ENCODE measurements at places on chromosomes 4 and X.

DNA sequence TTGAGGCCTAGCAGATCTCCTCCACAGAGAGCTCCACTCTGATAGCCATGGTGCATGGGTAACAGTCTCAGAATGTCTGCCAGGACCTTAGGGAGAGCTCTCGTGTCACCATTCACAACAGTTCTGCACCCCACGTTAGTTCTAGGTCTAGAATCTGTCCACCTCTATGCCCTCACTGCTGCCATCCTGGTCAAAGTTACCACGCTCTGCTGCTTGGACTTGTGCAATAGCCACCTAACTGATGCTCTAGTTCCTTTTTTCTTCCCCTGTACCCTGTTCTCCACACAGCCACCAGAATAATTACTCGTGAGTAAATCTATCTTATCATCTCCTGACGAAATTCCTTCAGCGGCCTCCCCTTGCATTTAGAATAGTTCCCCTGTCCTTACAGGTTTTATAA, 268.8 kb upstream of the GATB start:
- H3K36me3 ChIP-seq = no peaks in the 10 kb centered on the region
- H3K4me1 ChIP-seq = peaks cover 34% of the 10 kb centered on the region
- no peaks in the 10 kb centered on the region for H3K27me3 ChIP-seq
- no peak for DNase-seq
- H3K4me3 ChIP-seq = no peak overlapping the region
- no peak overlapping the region for H3K27ac ChIP-seq

DNA sequence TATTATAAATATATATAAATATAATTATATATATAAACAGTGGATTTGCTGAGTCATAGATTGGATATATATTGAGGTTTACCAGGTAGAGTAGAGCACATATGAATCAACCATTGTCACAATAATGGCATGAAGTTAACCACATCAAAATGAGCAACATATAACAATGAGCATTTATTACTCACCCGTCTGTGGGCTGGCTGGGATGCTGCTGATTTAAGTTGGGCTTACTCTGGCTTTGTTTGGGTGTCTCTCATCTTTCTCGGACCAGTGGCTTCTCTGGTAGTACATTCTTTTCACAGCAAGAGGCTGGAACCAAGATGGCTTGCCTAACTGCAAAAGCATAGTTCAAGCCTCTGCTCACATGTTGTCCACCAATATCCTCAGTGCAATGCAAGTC, 111.7 kb upstream of the TAPT1 start:
- DNase-seq = no peak
- H3K4me3 ChIP-seq = no peak overlapping the region
- no peaks in the 10 kb centered on the region for H3K4me1 ChIP-seq
- H3K36me3 ChIP-seq = no peaks in the 10 kb centered on the region

GRCh38 chr4:113159942-113160545, 110.6 kb downstream of the ANK2 start:
- no peaks in the 10 kb centered on the region for H3K4me1 ChIP-seq
- H3K27me3 ChIP-seq = no peaks in the 10 kb centered on the region
- DNase-seq = no peak
- H3K27ac ChIP-seq = no peak overlapping the region
- H3K4me3 ChIP-seq = no peak overlapping the region
- H3K36me3 ChIP-seq = no peaks in the 10 kb centered on the region

GRCh38 chr4:105930698-105931097, 35.4 kb downstream of the NPNT start:
- no peak overlapping the region for H3K4me3 ChIP-seq
- H3K36me3 ChIP-seq = no peaks in the 10 kb centered on the region
- H3K27ac ChIP-seq = no peak overlapping the region
- H3K27me3 ChIP-seq = no peaks in the 10 kb centered on the region
- no peak for DNase-seq
- H3K4me1 ChIP-seq = no peaks in the 10 kb centered on the region

GRCh38 chr4:71237641-71238040, 101.2 kb upstream of the SLC4A4 start:
- no peak for DNase-seq
- no peak overlapping the region for H3K27ac ChIP-seq
- peaks cover 12% of the 10 kb centered on the region for H3K4me1 ChIP-seq
- H3K36me3 ChIP-seq = no peaks in the 10 kb centered on the region

- H3K27me3 ChIP-seq = no peaks in the 10 kb centered on the region
- H3K4me1 ChIP-seq = peaks cover 44% of the 10 kb centered on the region
- H3K36me3 ChIP-seq = no peaks in the 10 kb centered on the region
Measured at GRCh38 chr4:72312032-72312650, 256.9 kb downstream of the ADAMTS3 start.

DNA sequence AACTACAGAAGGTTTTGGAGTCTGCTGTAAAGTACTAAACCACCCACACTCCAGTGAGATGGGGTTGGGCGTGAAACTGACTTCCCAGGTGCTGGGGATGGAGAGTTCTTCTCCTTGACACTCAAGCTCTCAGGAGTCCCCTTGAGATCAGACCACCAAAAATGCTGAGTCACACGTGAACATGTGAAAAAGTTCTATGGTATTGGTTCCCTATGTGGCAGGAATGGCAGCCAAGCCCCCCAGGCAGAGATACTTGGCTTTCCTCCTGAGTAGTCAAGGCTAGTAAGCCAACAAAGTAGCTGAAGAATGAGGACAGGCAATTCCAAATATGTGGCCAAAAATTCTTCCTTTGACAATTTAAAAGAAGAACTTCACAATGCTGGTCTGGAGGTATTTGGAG, 222.0 kb upstream of the ADAMTS3 start:
- DNase-seq = no peak
- H3K4me1 ChIP-seq = no peaks in the 10 kb centered on the region
- no peak overlapping the region for H3K4me3 ChIP-seq
- no peaks in the 10 kb centered on the region for H3K27me3 ChIP-seq
- H3K36me3 ChIP-seq = no peaks in the 10 kb centered on the region
- H3K27ac ChIP-seq = no peak overlapping the region

DNA sequence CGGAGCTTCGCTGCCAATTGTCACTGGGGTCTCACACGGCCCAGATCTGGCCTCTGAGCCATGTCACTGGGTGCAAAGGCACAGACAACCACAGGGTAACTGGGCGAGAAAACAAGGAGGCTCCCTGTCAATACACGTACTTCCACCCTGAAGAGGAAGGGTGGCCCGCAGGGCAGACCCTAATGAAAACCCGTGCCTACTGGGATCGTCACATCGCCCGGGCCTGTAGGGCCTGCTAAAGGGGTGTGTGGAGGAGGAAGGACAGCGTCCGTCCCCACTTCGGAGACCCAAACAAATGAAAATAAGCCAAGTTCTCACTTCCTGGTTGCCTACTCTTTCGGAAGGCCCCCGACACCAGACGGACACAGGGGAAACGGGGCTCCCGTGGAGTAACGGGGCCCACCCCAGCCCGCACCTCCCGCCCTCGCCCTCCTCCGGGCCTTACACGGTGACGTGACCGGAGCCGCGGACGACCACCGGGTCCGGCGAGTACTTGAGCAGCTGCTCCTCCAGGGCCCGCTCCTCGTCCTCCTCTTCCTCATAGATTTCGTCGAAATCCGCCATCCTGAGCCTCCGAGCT, 578 bp downstream of the CHIC2 start:
- no peaks in the 10 kb centered on the region for H3K36me3 ChIP-seq
- H3K27ac ChIP-seq = peak overlapping the region; percentile 87
- H3K4me1 ChIP-seq = peaks cover 55% of the 10 kb centered on the region
- no peak for DNase-seq
- no peaks in the 10 kb centered on the region for H3K27me3 ChIP-seq
- peak overlapping the region; percentile 77 for H3K4me3 ChIP-seq

GRCh38 chr4:62243895-62244294, 1043.8 kb downstream of the ADGRL3 start:
- no peaks in the 10 kb centered on the region for H3K4me1 ChIP-seq
- DNase-seq = no peak
- H3K36me3 ChIP-seq = no peaks in the 10 kb centered on the region
- no peak overlapping the region for H3K27ac ChIP-seq
- H3K4me3 ChIP-seq = no peak overlapping the region

- peaks cover 4% of the 10 kb centered on the region for H3K4me1 ChIP-seq
- no peaks in the 10 kb centered on the region for H3K27me3 ChIP-seq
- peak overlapping the region; percentile 38 for H3K27ac ChIP-seq
- no peak for DNase-seq
- peak overlapping the region; percentile 7 for H3K4me3 ChIP-seq
Measured at GRCh38 chr4:123699880-123700771, 303.5 kb downstream of the SPRY1 start.

DNA sequence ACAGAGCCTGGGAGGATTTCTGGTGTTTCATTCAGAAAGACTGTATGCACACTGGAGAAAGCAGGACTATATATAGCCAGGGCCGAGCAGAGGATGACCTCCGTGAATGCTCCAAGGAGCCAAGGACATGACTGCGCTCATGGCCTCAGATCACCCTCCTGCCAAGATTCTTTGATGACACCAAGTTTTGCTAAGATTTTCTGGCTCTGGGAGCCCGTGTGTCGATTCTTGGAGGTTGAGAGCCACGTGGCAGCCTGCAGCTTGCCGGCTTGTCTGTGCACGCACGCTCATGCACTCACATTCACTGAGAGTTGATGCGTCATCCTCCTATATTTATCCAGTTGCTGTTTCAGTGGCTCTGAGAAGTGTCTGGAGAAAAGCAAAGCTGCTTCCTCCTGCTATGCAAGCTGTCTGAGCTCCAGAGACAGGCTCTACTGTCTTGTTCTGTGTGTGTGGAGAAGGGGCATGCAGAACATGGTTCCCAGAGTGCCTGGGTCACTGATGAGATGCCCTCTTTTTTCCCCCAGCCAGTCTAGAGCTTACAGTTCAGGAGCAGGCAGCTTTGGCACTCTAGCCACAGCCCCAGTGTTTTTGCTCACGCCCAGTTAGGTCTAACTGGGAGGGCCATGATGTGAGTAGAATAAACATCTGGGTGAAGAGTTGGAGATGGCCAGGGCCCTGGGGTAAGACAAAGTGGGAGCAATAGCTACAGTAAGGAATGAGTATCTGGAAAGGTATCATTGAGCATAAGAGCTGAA, 64.9 kb upstream of the SCOC start:
- H3K4me3 ChIP-seq = no peak overlapping the region
- H3K36me3 ChIP-seq = no peaks in the 10 kb centered on the region
- H3K27ac ChIP-seq = peak overlapping the region; percentile 82
- H3K27me3 ChIP-seq = no peaks in the 10 kb centered on the region
- no peak for DNase-seq

GRCh38 chr4:183195534-183195933, 96.5 kb downstream of the WWC2 start:
- H3K36me3 ChIP-seq = no peaks in the 10 kb centered on the region
- no peak for DNase-seq
- H3K4me3 ChIP-seq = no peak overlapping the region
- peaks cover 3% of the 10 kb centered on the region for H3K4me1 ChIP-seq
- no peaks in the 10 kb centered on the region for H3K27me3 ChIP-seq

- H3K27ac ChIP-seq = no peak overlapping the region
- no peaks in the 10 kb centered on the region for H3K27me3 ChIP-seq
- no peaks in the 10 kb centered on the region for H3K36me3 ChIP-seq
- no peak overlapping the region for H3K4me3 ChIP-seq
Measured at GRCh38 chr4:100174985-100175383, 15.3 kb downstream of the DDIT4L start.

GRCh38 chr4:81723927-81724587, 252.3 kb upstream of the RASGEF1B start:
- no peaks in the 10 kb centered on the region for H3K27me3 ChIP-seq
- H3K4me1 ChIP-seq = peaks cover 5% of the 10 kb centered on the region
- H3K4me3 ChIP-seq = no peak overlapping the region
- no peak for DNase-seq
- H3K36me3 ChIP-seq = no peaks in the 10 kb centered on the region
